ENCODE measurements at places on chromosomes 6 and 20. TPM values are rescaled to one million over a fixed set of nuclear protein-coding genes. Genes with fewer than 3 reads are reported as not detected.

The FNDC1 gene
- total RNA-seq = 0.17 TPM

The COX4I2 gene
- not detected for total RNA-seq

The PRPH2 gene
- total RNA-seq = 4.2 TPM

The TSBP1 gene
- total RNA-seq = not detected

The BPIFA1 gene
- not detected for total RNA-seq

The SIGLEC1 gene
- total RNA-seq = not detected

The MYLK4 gene
- total RNA-seq = 0.44 TPM

The COL21A1 gene
- total RNA-seq = 4.6 TPM

The LY6G6C gene
- not detected for total RNA-seq

The SLPI gene
- total RNA-seq = not detected

The HMGN3 gene
- 23.5 TPM for total RNA-seq

The TCF15 gene
- total RNA-seq = not detected
